ENCODE measurements at places on chromosomes 6 and 20. TPM values are rescaled to one million over a fixed set of nuclear protein-coding genes. Genes with fewer than 3 reads are reported as not detected.
A peak's percentile ranks its signal among the peaks of the same experiment; 100 is the strongest.

DNA sequence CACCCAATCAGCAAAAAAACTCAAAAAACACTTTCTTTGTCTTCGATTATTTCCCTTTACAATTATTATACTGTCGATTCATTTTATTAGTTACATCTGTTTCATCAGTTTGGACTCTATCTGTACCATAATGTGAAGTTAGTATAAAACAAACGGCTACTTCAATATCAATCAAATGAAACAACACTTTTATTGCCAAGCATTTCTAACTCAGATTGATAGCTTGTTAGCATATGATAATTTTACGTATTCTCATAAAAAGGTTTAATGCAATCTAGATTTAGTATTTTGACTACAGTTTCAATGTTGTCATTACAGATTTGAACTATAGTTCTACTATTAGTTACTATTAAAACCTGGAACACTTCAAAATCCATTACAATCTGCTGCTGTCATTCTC is 149.3 kb downstream of the PTPRK start:
- no peak for DNase-seq

DNA sequence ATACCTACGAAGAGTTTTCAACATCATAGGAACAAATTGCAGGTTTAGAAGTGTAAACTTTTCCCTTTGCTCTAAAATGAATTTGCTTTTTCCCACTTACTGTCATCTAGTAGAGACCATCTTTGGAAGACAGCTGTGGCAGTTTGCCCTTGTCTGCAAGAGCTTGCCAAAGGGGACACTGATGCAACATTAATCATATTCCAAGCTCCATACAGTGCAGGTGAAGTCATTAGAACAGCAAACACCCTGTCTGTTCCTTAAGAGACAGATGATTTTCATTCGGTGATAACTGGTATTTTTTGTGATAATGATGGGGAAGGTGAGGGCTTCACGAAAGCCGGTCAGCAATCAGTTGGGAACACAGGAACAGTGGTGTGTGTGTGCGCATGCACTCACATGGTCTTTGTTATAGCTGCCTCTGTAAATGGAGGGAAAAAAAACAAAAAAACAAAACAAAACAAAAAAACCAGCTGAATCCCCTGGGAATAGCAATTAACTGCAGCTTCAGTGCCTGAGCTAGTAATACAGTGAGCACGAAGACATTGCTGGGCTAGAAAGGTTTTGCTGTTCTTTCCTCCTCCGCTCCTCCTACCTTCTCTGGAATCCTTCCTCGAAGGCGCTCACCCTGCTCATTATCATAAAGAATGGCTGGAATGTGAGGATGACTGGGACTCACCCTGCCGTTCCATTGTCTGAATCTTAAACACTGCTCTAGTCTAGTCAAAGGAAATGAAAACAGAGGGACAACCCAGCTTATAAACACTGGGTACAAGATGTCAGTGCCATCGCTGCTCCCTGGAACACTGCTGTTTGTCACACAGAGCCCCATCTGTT is 35.2 kb upstream of the KIF13A start:
- DNase-seq = peak; percentile 93

GRCh38 chr6:37555040-37555781 is 55.5 kb upstream of the CCDC167 start:
- DNase-seq = no peak

- peak; percentile 89 for DNase-seq
Measured at GRCh38 chr20:4041748-4042411, 26.5 kb upstream of the RNF24 start.

DNA sequence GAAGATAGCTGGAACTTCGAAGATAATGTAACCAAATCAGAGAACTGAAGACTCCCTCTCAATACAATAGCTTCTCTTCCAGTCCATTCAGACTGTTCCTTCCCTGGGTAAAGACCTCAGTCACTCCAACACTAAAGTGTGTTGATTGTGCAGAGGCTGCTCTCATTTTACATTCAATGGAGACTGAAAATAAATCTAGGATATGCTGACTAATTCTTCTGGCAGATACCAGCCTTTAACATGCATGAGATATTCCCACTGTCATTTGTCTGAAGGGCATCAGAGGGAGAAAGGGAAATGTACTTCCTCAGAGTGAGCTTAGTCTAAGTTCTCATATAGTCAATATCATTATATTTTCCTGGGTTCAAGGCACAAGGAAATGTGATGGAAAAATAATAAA is 166.4 kb upstream of the IRAK1BP1 start:
- no peak for DNase-seq

DNA sequence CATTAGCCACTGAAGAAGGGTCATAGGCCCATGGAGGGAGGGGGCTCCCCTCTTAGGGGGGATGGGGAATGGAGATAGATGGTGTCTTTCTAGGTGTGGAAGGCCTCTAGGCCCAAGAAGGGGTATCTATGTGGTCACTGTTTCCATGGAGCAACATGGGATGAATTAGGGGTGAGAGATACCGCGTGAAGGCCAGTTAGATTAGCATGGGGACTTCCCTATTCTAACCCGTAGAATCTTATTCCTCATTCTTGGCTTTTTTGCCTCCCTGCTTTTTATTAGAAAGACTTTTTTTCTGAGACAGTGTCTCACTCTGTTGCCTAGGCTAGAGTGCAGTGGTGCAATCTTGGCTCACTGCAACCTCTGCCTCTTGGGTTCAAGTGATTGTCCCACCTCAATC is 3.2 kb downstream of the RAB44 start:
- DNase-seq = no peak

GRCh38 chr6:130069485-130069884 is 51.1 kb downstream of the L3MBTL3 start:
- DNase-seq = no peak

GRCh38 chr6:69105288-69105687 is 470.2 kb downstream of the ADGRB3 start:
- no peak for DNase-seq

DNA sequence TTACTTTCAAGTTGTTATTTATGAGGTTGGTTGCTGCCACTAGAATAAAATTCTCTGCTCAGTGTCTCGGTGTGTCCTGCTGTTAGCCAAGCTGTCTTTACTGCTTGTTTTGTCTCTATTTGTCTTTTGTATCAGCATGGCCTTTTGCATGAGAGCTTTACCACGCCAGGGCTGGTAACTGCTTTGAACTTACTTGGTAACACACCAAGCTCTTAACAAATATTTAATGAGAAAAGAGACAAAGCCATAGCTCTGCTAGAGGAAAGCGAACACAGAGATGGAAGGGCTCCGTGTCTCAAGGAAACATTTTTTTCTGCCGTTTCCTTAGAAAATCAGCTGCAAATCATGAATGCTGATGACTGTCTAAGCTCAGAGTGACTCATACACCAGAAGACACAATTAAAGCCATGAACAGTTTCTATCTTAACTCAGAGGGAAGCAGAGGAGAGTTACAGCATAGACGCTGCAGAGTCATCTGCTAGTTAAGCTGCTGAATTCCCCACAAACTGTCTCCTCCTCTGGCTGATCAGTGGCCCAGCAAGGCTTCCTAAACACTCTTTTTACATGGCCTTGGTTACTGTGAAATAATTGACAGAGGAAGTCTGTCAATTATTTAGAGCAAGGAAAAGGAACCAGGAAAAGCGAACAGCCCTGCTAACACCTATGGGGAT is 44.8 kb downstream of the AGPAT4 start:
- peak; percentile 89 for DNase-seq

GRCh38 chr20:50528804-50529351 is 18.7 kb downstream of the PTPN1 start:
- DNase-seq = peak; percentile 59

DNA sequence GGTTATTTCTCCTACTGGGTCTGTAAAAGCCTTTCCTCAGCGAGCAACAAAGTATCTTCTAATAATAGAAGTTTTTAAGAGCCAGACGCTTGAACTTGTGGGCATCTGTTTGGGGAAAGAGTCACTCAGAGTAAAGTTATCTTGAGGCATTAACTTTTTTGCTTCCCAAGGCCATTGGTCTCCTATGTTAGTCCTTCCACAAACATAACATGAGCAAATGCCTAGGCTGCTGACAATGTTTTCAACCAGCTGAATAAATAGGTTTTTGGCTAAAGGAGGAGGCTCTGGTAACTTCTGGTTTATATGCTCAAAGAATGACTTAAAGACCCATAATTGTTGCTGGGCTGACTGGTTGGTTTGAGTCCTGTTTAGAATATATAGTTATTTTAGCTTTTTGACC is 213.5 kb upstream of the SYNCRIP start:
- DNase-seq = no peak

DNA sequence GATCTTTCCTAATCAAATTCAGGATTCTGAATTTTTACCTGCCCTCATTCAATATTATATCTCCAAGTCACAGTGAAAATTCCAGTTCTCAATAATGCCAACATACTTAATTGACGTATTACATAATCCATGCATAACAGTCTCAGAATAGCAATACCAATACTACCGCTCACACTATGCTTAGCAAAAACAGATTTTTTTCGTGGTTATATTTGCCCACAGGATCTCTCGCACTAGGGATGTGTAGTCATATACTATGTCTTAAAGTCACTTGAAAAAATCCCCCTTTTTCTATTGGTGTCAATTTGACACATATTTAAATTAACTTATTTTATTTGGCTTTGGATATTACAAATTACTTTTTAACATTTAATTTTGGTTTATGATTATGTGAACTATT is 323.1 kb upstream of the SLC35B3 start:
- DNase-seq = no peak

GRCh38 chr20:46060301-46060881 is 29.4 kb downstream of the NCOA5 start:
- DNase-seq = peak; percentile 72

DNA sequence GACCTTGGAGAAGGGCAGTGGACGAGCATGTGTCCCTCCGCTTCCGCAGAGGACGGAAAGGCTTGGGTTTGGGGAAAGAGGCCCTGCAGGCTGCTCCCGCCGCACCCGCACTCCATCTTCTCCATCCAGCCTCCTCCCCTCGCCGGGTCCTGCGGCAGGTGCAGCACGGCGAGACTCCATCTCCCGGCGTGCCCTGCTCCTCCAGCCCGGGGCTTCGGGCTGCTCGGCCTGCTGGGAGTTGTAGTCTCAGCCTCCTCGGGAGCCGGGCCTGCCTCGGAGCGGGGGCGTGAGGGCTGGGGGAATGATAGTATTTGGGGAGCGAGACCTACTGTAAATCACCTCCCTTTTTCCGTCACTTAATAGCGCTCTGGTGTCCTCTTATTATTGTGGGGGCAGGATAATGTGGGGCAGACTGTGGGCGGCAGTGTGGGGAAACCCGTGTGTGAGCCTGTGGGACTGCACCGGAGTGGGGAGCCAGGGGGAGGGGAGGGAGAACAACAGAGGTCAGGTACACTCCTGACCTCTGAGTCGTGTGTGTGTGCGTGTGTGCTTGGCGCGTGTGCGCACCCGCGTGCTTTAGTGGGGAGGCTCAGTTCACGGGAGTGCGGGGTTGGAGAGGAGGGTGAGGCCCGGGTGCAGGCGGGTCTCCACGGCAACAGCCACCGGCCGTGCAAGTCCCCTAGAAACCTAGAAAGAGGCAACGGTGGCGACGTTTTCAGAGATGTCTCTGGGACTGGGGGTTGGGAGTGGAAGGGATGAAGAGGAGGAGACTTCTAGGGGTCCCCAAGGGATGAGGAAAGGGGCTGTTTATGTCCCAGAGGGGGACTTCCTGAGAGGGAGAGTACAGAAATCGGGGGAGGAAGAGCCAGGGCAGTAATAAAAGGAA is 4.1 kb downstream of the TTBK1 start:
- peak; percentile 99 for DNase-seq

The PLTP gene
- 21.7 TPM for total RNA-seq

The MAPK13 gene
- 4.3 TPM for total RNA-seq

The HCRTR2 gene
- total RNA-seq = not detected

The WFDC10B gene
- not detected for total RNA-seq

The STMND1 gene
- not detected for total RNA-seq

The TOX2 gene
- total RNA-seq = 0.88 TPM

The BMP5 gene
- 0.36 TPM for total RNA-seq

The PNLDC1 gene
- total RNA-seq = not detected

The PRDM13 gene
- total RNA-seq = not detected

The RGS17 gene
- 1.4 TPM for total RNA-seq

Data from osteoblast (primary cell).